ENCODE measurements at places on chromosomes 16 and 17. TPM values are rescaled to one million over a fixed set of nuclear protein-coding genes. Genes with fewer than 3 reads are reported as not detected.
A peak's percentile ranks its signal among the peaks of the same experiment; 100 is the strongest.

The KRTAP2-3 gene
- 6.3 TPM for total RNA-seq

The PRSS8 gene
- 42.6 TPM for total RNA-seq

- peak; percentile 98 for DNase-seq
Observed at GRCh38 chr17:56699186-56699894, 105.8 kb downstream of the NOG start.

- no peak for DNase-seq
Observed at GRCh38 chr16:89159850-89160354, 11.6 kb upstream of the CDH15 start.

DNA sequence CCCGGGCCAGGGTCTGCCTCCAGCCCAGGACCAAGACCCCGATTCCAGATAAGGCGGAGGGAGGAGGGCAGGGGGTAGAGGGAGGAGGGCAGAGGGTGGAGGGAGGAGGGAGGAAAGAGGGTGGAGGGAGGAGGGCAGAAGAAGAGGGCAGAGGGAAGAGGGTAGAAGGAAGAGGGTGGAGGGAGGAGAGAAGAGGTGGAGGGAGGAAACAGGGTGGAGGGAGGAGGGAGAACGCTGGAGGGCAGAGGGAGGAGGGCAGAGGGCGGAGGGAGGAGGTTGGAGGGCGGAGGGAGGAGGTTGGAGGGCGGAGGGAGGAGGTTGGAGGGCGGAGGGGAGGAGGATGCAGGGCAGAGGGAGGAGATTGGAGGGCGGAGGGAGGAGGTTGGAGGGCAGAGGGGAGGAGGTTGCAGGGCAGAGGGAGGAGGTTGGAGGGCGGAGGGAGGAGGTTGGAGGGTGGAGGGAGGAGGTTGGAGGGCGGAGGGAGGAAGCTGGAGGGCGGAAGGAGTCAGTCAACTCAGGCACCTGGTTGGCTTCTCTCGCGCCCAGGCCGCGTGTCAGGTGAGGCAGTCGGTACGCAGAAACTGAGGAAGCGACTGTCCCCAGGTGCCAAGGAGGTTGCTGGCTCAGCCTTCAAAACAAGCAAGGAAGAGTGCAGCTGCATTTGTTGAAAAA lies 65.2 kb downstream of the KLHDC4 start:
- DNase-seq = no peak

DNA sequence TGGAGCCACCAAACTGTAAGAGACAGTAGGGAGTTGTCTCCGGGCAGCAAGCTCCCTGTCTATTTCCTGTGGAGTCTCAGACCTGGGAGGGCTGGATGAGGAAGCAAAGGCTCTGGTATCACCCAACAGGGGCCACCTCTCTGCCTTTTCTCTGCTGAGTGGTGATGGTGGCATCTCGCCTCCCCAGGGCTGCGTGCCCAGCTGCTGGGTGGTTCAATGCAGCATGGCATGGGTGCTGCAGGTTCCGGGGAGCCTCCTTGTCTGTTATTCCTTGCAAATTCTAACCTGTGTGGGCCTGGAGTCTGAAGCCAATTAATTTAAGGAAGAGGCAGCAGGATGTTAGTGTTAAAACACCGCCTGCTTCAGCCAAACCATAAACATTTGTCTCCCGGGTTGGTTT lies 78.2 kb downstream of the CCDC182 start:
- no peak for DNase-seq

- no peak for DNase-seq
Observed at GRCh38 chr16:3073448-3073847, 8.0 kb downstream of the IL32 start.

- DNase-seq = no peak
Observed at GRCh38 chr16:81521141-81521626, 76.6 kb downstream of the CMIP start.

Data from HCT116 (cell line).